ENCODE measurements at places on chromosomes 12 and 14.

GRCh38 chr12:114238808-114239207 lies 167.1 kb downstream of the TBX5 start:
- DNase-seq: no peak

GRCh38 chr12:6310771-6311610 lies 509 bp downstream of the PLEKHG6 start:
- DNase-seq: no peak

DNA sequence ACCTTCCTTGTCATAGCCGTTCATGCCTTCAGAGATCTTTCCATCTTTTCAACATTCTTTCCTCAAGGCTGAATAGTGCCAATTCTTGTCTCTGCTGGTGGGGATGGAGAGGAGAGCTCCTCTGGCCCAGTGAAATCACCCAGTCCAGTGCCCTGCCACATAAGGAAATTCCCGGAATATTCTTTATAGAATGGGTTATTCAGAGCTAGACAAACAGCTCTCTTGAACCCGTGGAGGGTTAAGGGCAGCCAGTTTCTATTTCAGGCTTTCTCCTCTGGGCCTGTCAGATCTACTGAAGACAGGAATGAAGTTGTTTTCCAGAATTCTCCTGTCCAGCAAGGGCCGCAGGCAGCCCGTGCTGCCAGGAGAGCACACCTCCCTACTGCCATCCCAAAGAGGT lies 8.1 kb upstream of the NRIP2 start:
- no peak for DNase-seq

- no peak for DNase-seq
These were observed 75.7 kb downstream of the SPATS2 start for GRCh38 chr12:49442915-49443314.

- no peak for DNase-seq
These were observed 144.4 kb upstream of the ATXN7L3B start for GRCh38 chr12:74393272-74393671.

- no peak for DNase-seq
These were observed 64.2 kb downstream of the ERH start for GRCh38 chr14:69333791-69334337.

DNA sequence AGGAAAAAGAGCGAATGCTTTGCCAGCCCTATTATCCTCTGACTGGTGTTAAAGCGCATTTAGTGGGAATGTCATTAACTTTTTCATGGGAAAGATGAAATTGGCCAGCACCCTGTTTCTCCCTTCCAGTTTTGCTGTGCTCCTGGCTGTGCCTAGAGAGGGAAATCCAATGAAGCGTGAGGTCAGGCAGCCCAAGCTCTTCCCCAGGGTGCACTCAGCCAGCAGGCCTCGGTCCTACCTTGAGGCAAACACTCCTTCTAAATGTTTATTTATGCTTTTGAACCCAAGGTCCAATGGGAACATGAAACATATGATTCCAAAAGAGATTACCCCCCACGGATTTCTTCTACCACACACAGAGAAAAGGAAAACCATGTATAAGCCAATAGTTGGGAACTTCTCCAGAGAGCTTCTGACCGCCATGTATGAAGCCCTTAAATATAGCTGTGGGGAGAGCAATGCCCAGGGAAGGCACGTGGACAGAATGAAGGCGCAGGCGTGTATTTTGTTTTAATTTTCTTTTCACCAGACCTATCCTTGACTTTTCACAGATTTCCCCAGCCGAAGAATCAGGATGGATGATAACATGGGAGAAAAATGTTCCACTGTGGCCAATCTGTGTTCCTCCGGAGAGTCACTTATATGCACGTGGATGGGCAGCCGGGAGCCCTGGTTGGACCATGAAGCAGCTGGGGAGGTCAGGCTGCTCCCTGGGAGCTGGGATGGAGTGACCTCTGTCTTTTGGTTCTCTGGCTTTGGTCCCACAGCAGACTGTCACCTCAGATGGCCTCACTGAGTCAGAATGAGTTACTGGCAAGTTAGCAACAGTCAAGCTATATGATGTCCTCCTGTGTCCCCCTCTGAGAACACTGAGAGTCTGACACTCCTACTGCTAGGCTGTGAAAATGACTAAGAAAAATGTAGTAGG lies 37.3 kb downstream of the GPR135 start:
- no peak for DNase-seq

DNA sequence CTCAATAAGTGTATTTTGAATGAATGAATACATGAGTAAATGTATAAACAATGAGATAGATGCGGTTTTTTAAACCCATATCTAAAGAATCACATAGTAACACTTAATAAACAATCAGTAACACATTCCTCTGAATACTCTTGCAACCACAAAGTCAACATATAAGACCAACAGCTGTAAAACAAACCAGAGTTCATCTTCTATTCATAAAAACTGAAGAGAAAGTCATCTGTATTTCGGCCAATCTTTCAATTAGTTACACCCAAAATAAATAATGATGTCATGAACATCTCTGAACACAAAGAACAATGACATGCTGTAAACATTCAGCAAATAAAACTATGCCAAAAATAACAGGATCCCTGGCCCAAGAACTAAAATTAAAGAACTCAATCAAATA lies 47.2 kb downstream of the ARMH4 start:
- DNase-seq: no peak

- DNase-seq: no peak
These were observed 35.7 kb downstream of the MVK start for GRCh38 chr12:109609342-109609741.

- DNase-seq: no peak
These were observed 8.5 kb downstream of the TMEM229B start for GRCh38 chr14:67480011-67480410.
